HFFc6 (cell line): ENCODE measurements at places on chromosomes 3 and 15. TPM values are rescaled to one million over a fixed set of nuclear protein-coding genes. Genes with fewer than 3 reads are reported as not detected.

DNA sequence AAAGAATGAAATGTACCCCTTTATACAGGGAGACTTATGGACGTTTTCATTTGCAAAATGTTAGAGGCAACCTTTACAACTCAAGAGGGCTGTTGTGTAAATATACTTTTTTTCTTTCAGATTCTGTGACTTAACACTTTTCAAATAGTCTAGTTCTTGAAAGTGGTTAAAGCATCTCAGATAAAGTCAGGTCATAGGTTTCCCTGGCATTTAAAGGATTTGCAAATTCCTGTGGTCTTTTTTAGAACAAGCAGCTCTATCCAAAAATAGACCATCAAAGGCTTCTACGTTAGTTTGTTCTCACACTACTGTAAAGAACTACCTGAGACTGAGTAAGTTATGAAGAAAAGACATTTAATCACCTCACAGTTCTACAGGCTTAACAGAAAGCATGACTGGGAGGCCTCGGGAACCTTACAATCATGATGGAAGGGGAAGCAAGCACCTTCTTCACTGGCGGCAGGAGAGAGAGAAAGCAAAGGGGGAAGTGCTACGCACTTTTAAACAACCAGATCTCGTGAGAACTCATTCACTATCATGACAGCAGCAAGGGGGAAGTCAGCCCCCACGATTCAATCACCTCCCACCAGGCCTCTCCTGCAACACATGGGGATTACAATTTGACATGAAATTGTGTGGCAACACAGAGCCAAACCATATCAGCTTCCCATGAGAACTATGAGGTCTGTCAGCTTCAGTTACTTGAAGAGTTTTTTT is 23.3 kb upstream of the GABRR3 start:
- DNase-seq, result no peak

DNA sequence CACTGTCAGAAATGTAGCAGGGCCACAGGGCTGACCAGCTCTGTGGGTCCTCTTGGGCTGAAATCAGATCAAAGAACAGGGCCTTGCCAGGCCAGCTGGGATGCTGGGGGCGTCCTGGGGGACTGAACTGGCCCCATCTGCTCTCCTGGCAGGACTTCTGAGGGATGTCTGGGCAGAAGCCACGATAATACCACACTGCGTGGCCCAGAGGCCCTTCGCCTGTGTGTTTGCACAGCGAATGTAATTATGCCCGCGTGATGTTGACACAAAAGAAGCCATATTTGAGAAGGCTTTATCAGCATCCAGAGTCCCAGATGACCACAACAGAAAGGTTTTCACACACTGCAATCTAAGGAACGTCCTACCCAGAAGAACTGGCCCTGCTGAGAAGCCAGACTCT is 174.0 kb downstream of the RAB11A start:
- no peak for DNase-seq

DNA sequence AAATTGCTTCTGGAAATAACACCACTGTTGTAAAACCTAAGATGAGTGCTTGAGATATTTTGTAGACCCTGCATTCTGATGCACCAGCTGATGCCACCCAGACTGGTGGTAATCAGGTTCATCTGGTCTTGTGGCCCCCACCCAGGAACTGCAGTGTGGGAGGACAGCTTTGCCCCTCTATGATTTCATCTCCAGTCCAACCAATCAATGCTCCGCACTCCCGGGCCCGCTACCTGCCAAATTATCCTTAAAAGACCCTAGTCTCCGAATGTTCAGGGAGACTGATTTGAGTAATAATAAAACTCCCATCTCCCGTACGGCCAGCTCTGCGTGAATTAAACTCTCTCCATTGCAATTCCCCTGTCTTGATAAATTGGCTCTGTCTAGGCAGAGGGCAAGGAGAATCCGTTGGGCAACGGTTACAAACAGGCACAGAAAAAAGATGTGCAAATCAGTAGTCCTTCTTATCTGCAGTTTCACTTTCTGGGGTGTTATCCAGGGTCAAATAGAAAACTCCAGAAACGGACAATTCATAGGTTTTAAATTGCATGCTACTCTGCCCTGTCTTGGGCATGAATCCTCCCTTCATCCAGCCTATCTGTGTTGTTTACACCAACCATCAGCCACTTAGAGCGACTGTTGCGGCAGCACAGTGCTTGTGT is 29.2 kb upstream of the TRPM1 start:
- DNase-seq, result no peak

DNA sequence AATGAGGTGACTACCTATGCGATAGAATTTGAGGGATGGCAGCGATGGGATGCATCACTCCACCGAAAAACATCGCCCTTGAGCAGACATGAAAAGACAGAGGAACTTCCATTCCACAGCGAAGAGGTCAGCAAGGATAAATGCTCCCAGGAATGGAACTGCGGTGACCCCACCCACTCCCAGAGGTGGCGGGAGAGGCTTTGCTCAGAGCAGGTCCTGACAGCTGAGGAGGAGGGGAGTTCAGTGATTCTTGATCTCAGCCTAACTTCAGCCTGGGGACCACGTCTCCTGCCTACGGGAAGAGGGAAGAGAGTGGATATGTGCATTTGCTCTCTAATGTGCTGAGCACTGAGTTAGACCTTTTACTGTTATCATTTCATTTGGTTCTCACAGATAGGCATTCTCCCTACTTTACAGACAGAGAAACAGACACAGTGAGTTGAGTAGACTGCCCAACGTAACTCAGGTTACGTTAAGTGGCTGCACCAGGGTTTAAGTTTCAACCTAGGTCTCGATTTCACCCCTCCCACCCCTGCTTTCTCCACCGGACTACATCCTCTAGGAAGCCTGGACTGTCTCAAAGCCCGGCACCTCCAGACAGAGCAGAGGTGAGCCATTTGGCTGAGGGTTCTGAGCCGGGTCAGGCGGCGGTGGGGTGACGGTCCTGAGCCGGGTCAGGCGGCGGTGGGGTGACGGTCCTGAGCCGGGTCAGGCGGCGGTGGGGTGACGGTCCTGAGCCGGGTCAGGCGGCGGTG is 170.0 kb downstream of the RAB11A start:
- DNase-seq, result no peak

- DNase-seq, result no peak
These were observed 321.6 kb upstream of the DNAJC19 start for GRCh38 chr3:181311186-181311585.

GRCh38 chr3:141746962-141747361 is 8.9 kb downstream of the RNF7 start:
- no peak for DNase-seq

DNA sequence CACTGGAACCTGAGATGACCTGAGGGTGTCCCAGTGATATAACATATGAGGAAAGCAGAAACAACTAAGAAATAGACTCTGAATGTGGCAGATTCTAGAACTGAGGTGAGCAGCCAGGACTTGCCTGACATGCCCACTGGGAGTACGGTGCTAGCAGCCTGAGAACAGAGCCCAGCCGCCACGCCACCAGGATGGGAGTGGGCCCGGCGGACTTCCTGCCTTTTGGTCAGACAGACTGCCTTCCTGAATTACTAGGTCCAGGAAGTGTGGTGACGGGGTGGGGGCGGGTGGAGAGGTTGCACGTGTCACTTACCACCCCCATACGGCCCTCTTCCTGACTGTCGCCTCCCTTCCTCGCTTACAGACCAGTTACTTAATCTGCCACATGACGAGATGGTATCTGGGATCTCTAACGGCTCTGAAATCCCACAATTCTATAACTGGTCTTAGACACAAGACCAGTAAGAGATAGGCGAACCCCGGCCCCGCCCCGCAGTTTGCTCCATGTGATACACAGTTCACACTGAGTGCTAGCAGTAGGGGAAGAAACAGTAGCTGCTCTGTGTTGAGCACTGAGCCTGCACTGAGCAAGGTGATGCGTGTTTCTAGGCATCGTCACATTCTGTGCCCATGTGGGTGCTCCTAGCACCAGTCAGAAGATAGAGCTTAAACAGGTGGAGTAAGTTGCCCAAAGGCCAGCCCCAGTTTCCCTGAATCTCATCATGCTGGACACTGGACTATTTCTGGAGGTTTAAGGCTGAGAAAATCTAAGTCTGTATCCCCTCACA is 95.7 kb downstream of the CPN2 start:
- DNase-seq, result no peak

GRCh38 chr3:194816748-194817591 is 131.3 kb downstream of the FAM43A start:
- DNase-seq, result no peak

- no peak for DNase-seq
These were observed 140.6 kb downstream of the RBPMS2 start for GRCh38 chr15:64634576-64635498.

GRCh38 chr15:93152360-93152759 is 63.3 kb upstream of the RGMA start:
- DNase-seq, result no peak

GRCh38 chr3:177481329-177481728 is 284.0 kb upstream of the TBL1XR1 start:
- DNase-seq, result no peak

GRCh38 chr3:38551026-38551832 is 55.1 kb downstream of the EXOG start:
- DNase-seq, result no peak

GRCh38 chr3:120450600-120451271 is at the start of gene FSTL1:
Gene FSTL1 (minus strand): TSS chr3:120450992. CDS start chr3:120450746, 246 bp downstream.
- no peak for DNase-seq

DNA sequence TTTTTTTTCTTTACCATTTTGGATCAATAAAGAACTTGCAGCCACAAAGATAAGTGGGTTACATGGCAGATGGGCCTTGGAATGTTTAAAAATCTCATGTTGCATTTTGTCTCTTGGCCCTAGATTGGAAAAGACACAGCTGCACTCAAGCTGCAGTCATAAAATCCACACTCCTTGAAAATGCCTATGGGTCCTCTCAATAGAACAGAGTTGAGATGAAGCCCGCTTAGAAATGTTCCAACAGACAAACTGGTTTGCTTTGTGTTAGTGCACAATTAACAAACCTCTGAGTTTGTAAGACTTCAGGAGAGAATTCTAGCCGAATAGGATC is 401.2 kb upstream of the CDIN1 start:
- no peak for DNase-seq

- no peak for DNase-seq
These were observed 562.3 kb downstream of the MCTP2 start for GRCh38 chr15:94793641-94794040.

DNA sequence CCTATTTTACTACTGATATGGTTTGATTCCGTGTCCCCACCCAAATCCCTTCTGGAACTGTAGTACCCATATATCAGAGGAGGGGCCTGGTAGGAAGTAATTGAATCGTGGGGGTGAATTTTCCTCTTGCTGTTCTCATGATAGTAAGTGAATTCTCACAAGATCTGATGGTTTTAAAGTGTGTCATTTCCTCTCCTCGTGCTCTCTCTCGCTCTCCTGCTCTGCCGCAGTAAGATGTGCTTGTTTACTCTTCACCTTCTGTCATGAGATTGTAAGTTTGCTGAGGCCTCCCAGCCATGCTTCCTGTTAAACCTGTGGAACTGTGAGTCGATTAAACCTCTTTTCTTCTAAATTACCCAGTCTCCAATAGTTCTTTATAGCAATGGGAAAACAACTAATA is 81.2 kb upstream of the ZBTB20 start:
- no peak for DNase-seq

DNA sequence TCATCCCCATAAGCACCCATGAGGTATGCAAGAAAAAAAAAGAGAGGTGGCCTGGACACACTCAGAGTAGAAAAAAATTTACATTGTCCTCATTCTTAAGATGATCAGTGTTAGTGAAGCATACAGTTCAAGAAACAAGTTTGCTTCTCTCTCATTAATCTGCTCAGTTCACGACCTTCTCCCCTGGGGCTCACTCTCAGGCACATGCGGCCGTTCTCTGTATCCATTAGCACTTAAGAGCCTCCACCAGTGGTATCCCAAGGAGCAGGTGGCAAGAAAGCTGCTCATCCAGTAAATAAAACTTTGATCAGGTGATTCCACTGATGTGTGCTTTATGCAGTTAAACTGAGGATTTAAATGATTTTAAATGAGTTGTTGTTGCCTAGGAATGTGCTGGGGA is 57.4 kb downstream of the ARHGAP31 start:
- DNase-seq, result no peak

DNA sequence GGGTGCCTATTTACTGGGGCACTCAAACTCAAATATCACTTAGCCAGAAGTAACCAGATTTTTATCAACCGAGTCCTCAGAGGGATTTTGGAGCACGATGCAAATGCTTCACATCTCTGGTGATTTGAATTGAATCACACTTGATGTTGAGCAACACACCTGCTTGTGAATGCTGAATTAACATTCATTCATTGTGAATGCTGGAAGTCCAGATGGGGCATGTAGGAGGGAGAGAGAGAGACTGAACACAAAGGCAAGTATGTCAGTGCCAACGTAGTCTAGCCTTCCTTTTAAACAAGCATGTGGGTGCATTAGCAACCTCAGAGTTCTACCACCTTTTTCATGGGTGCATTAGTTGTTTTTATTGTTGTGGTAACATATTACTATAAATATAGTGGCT is 156.2 kb downstream of the ADAMTSL3 start:
- DNase-seq, result no peak

The C3orf52 gene
- total RNA-seq, result 10.7 to 11.6 TPM (median 11.1 TPM) in 3 replicates

The KNL1 gene
- 8.3 and 19.3 TPM in 2 replicates for total RNA-seq

The IL17RE gene
- total RNA-seq, result 0.44 to 0.80 TPM (median 0.51 TPM) in 3 replicates

The CKMT1A gene
- total RNA-seq, result not detected in 3 replicates

The SLC30A4 gene
- 7.0 and 8.7 TPM in 2 replicates for total RNA-seq

The SLC12A1 gene
- total RNA-seq, result not detected in 3 replicates

The MORC1 gene
- not detected in 3 replicates for total RNA-seq

The LMAN1L gene
- total RNA-seq, result not detected in 3 replicates

The THRB gene
- total RNA-seq, result not detected in 2 replicates

The OXTR gene
- total RNA-seq, result 596 to 830 TPM (median 651 TPM) in 3 replicates

The TRH gene
- total RNA-seq, result not detected in 3 replicates

The PROK2 gene
- total RNA-seq, result not detected in 3 replicates

The TMCO5A gene
- not detected in 3 replicates for total RNA-seq
